Upper lobe of right lung (tissue), 1 donor: ENCODE measurements at places on chromosomes 4 and X. TPM values are rescaled to one million over a fixed set of nuclear protein-coding genes. Genes with fewer than 3 reads are reported as not detected.

Gene PALLD
- 179 TPM for total RNA-seq

Gene CT47B1
- total RNA-seq = not detected

Gene MAPK10
- total RNA-seq = 23.6 TPM

Gene WNK3
- 1.8 TPM for total RNA-seq

DNA sequence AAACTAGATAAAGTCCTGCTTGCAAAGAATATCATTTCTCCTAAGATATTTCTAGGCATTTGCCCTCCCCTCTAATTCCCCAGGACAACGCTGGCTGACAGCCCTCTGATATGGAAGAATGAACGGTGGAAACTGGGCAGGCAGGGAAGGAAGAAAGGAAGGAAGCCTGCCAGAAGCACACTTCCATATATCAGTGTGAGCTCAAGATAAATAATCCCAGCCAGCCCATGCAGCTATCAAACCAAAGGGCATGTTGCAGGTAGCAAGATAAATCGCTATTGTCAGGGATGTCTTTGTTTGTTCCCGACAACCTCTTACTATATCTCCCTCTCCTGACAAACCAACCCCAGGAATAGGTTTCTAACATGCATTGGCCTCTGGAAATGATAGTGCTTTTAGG lies 412.8 kb downstream of the HNRNPD start:
- no peak overlapping the region for H3K27ac ChIP-seq
- H3K27me3 ChIP-seq = no peaks in the 10 kb centered on the region
- no peak for DNase-seq
- H3K4me1 ChIP-seq = no peaks in the 10 kb centered on the region
- H3K36me3 ChIP-seq = no peaks in the 10 kb centered on the region
- no peak overlapping the region for H3K4me3 ChIP-seq

- no peak for DNase-seq
- H3K27me3 ChIP-seq = no peaks in the 10 kb centered on the region
- no peaks in the 10 kb centered on the region for H3K36me3 ChIP-seq
- no peak overlapping the region for H3K4me3 ChIP-seq
Observed at GRCh38 chrX:130176354-130176776, 4.6 kb downstream of the RAB33A start.

DNA sequence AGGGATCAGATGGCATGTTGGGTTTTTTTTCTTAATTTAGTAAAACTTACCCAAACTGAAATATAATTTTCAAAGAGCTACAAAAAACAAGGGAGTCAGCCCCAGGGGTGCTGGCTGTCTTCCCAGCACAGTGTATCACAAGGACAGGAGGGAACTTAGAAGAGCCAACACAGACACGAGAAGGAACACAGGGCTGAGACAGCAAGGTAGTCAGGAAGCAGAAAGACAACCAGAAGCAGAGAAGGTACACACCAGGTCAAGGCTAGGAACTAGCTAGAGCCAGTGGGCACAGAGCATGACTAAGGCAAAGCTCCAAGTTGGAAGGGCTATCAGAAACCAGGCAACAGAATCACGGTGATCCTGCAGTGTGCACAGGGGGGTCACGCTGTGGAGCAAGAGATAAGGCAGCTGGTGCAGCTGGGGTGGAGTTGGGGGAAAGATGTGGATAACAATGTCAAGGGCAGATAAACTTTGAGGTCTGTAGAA lies 168.7 kb downstream of the NR3C2 start:
- no peak overlapping the region for H3K27ac ChIP-seq
- H3K4me3 ChIP-seq = no peak overlapping the region
- H3K4me1 ChIP-seq = peaks cover 3% of the 10 kb centered on the region
- H3K27me3 ChIP-seq = no peaks in the 10 kb centered on the region
- no peak for DNase-seq

- no peak overlapping the region for H3K27ac ChIP-seq
- DNase-seq = no peak
- no peaks in the 10 kb centered on the region for H3K36me3 ChIP-seq
- no peaks in the 10 kb centered on the region for H3K4me1 ChIP-seq
- no peak overlapping the region for H3K4me3 ChIP-seq
Observed at GRCh38 chr4:59938166-59938565, 1262.0 kb upstream of the ADGRL3 start.
